ENCODE measurements at places on chromosomes 16 and 17.

DNA sequence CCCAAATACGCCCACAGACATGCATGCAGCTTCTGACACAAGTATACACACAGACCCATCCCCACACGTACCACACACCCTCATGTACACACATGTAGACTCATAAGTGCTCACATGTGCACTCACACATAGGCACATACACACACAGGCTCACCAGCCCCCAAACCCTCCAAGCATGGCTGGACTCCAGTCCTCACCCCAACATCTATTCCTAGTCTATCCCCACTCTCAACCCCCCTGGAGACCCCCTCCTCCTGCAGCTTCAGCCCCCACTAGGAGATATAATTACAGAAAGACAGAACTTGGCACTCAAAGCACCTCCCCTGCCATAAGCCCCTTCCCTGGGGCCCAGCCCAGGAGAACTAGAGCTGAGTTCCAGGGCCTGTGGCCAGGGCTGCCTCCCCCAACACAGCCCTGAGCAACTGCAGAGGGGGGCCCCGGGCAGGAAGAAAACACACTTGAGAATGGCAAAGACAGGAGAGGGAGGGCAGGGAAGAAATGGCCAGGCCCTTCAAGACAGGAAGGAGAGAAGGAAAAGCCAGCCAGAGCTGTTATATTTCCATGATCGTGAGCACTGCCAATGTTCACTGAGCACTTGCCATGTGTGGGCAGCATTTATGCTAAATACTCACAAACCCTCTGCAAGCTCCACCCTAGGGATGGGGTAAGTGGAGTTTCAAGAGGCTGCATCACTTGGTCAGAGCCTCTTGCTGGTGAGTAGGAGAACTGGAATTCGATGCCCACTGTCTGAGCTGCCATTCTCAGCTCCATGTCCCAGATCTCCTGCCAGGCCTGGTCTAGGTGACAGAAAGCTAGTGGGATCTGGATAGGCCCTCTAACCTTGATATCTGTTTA, 224.5 kb downstream of the ZNF423 start:
- no peak for DNase-seq

DNA sequence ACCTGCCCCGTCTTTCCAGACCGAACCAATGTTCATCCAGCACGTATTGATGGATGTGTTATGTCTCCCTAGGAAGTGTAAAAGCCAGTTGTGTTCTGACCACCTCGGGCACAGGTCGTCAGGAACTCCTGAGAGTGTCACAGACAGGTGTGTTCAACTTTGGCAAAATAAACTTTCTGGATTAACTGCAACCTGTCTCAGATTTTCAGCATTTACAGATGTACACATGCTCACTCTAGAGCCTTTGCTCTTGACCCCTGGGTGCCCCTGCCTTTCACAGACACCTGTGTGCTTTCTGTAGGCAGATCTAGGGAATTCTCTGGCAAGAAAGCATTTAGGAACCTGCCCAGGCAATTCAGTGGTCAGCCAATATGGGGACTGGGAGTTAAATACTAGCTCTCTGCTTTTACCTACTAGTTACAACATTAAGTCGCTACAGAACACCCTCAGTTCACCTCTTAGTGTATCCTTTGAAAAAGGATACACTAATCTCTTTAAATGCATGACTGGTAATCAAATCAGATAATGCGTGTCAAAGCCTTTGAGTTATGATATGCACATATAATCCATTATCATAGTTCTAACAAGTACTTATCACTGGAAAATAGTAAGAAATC, 188.9 kb downstream of the CPPED1 start:
- DNase-seq = no peak

GRCh38 chr16:54651440-54652195, 279.0 kb upstream of the IRX5 start:
- DNase-seq = no peak

- no peak for DNase-seq
Observed at GRCh38 chr16:49280105-49280741, 1.4 kb downstream of the CBLN1 start.

GRCh38 chr17:34437188-34437587, 74.2 kb upstream of the CCL1 start:
- no peak for DNase-seq

GRCh38 chr16:78744796-78745107, 645.3 kb downstream of the WWOX start:
- DNase-seq = no peak

DNA sequence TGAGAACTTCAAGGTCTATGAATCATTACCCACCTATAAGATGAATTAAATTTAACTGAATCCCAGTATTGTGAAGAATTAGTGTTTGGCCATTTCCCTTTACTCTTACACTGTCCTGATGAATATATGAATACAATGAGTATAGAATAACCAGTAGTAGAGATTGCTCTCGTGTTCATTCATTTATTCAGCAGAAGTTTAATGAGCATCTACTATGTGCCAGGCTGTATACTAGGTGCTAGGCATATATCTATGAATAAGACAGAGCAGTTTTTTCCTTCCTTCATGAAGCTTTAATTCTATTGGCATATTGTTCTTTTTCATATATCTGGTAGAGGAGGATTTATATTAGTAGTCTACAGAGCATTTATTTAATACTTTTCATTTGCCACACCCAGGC, 6.0 kb downstream of the GOSR1 start:
- no peak for DNase-seq

- no peak for DNase-seq
Observed at GRCh38 chr16:67013233-67013822, 15.6 kb upstream of the CBFB start.

DNA sequence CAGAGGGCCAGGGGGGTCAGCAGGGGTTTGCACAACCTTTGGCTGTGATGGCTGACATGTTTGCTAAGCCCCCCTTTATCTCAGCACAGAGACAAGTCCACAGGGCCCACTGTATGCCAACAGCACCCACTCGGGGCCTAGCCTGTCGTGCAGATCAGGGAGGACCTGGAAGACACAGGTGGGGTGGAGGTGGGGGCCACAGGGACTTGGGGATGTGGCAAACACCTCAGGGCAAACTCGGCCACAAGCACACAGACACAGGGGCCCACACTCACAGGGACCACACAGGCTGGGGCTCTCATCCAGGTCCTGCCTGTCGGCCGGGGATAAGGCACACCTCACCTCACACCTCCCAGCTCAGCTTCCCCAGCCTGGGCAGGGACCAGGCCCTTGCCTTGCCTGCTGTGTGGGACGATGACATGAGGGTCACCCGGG, 87.9 kb downstream of the C16orf78 start:
- DNase-seq = no peak

DNA sequence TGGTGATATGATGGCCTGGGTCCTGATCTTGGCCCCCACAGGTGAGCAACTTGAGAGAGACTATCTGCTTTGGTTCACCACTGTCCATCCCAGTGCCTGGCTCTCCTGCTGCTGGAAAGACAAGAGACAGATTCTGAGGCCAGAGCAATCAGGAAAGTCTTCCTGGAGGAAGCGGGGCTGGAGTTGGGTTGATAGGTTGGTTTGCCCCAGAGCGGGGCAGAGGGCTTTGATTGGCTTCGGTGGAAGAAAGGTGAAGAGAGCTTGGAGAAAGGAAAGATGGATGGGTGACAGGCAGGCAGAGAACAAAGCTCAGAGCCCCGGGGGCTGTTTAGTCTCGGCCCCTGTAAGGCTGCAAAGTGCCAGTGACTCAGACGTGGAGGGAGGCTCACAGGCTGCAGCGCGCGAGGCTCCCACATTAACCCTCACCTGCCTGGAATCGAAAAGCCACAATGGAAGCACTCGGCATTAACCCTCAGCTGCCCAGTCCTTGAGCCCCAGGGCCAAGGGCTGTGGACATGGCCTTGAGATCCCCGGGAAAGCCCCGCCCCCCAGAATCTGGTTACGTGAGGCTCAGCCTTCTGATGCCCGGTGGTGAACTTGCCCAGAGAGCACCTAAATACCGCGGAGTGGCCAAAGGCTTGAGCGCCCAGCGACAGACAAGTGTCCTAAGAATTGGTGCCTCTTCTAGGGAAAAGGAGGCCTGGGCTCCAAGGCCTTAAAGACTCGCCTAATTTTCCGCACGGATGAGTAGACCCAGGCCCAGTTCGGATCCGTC, 996 bp upstream of the CPNE2 start:
- DNase-seq = no peak

DNA sequence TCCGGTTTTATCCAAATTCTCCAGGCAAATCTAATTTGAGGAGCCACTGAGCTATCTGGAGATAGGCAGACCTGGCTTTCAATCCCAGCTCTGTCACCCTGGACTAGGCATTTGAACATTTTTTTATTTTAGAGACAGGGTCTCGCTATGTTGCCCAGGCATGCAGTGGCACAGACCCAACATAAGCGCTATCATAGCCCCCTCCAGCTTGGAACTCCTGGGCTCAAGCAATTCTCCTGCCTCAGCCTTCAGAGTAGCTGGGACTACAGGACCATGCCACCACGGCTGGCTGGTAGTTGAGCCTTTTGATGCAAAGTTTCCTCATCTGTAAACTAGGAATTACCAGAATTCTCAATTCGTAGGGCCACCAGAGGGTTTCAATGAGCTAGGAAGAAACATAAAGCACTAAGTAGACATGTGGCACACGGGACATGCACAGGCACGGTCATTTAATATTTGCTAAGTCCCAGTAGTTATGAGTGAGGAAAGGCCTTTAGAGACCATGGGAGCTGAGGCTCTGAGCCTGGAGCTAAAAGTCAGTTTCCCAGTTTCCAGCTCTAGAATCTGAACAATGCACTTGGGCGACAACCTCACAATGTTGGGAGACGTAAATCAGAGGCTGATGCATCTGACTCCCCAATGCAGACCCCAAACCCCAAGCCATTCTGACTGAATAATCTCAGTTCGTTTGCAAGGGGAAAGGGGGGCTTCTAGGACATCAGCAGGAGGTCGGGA, 1.1 kb downstream of the ELOB start:
- DNase-seq = no peak

DNA sequence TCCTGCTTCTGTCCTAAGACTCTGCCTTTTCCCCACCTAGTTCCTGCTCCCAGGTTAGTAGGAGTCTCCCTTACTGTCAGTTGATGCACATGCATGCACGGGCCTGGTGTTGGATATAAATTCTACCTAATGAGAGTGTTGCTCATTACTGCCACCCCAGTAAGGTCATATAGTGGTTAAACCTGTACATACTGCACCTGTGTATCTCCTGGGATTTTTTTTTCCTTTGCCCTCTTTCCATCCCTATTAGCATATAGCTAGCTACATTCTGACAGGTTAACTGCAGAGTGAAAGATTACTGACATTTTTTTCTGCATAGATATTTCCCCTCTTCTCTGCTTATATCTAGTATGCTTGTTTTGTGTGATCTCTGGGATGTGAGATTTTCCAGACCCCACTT, 201.5 kb upstream of the PIRT start:
- no peak for DNase-seq

- DNase-seq = no peak
Observed at GRCh38 chr16:14070555-14070876, 603 bp upstream of the MRTFB start.

DNA sequence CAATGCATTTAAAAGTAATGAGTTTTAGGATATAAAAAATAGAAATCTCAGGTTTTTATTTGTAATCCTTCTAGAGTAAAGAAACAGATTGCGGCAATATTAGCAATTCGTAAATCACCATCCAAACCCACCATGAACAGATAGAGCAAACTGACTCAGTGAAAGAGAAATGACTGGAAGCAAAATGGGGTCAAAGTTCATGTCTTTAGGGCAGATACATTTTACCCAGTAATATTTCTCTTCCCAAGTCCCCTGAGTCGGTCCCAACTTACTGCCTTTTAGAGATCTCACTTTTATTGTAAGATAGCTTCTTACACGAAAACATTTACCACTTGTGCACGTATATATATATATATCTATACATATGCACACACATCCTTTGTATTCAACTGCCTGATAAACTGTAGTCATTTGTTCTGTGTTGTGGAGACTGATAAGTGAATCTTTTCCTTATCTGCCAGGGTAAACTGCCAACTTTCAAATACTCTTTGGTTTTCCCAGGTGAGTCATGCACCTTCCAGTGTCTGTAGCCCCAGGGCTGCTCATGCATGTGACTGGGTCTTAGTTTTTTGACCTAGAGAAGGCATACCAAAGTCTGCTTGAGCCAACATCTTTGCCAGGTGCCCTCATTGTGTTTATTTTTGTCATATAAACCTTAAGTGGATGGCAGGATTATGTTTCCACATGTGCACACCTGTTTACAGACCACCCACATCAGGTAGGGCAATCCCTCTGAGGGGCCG, 7.8 kb upstream of the IRF8 start:
- DNase-seq = no peak

DNA sequence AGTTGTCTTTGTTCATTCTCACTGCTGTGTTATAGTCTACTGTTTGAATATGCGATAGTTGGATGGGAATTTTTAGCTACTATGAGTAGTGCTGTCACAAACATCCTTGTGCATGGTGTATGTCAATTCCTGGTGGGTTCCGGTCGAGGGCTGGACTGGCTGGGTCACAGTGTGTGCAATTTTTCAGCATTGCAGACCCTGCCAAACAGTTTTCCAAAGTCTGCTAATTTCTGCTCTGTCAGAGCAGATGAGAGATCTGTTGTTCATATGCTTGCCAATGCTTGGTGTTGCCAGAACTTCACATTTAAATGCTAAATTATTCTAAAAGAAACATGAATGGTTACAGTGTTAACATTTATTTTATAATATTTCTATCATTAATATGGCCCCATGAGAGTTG, 3.6 kb upstream of the C16orf96 start:
- no peak for DNase-seq

- DNase-seq = no peak
Observed at GRCh38 chr17:42520540-42520951, 15.5 kb upstream of the NAGLU start.

DNA sequence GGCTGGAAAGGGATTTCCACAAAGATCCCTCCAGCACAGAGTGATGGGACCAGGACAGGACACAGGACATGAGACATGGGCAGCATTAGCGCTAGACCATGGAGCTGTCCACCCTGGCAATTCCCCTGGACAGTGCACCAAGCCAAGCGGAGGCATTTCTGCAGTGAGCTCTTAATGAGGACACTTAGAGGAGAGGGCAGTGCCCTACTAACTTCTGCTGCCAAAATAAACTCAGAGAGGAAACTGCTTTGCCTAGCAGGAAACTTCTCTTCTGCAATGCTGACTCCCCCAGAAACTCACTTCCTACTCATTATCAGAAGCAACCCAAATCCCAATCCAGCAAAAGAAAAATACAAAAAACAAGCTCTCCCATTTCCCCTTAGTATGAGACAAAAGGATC, 119.2 kb downstream of the HS3ST2 start:
- no peak for DNase-seq

- no peak for DNase-seq
Observed at GRCh38 chr17:78204387-78205123, 9.5 kb upstream of the BIRC5 start.

- no peak for DNase-seq
Observed at GRCh38 chr17:67531291-67531690, 154.2 kb downstream of the PITPNC1 start.

- no peak for DNase-seq
Observed at GRCh38 chr16:22312897-22313781, 15.9 kb downstream of the POLR3E start.

- no peak for DNase-seq
Observed at GRCh38 chr17:68697850-68698361, 96.7 kb upstream of the FAM20A start.

All from stimulated activated CD8-positive, alpha-beta memory T cell treated with anti-CD3 and anti-CD28 coated beads, Interleukin-7, amount 100 ng/mL, for 1 hour (primary cell).